ENCODE measurements at places on chromosomes 12 and 14. TPM values are rescaled to one million over a fixed set of nuclear protein-coding genes. Genes with fewer than 3 reads are reported as not detected.

CFAP251 gene
- total RNA-seq, result 6.1 TPM

KRT6C gene
- total RNA-seq, result not detected

GPR162 gene
- 4.0 TPM for total RNA-seq

TEX52 gene
- not detected for total RNA-seq

CLEC4E gene
- total RNA-seq, result 47.8 TPM

PUS7L gene
- total RNA-seq, result 16.5 TPM

STRN3 gene
- 39.1 TPM for total RNA-seq

SERPINA12 gene
- not detected for total RNA-seq

- DNase-seq, result no peak
- no peak overlapping the region for H3K4me3 ChIP-seq
- H3K36me3 ChIP-seq, result no peaks in the 10 kb centered on the region
- no peak overlapping the region for H3K27ac ChIP-seq
- no peaks in the 10 kb centered on the region for H3K27me3 ChIP-seq
- H3K4me1 ChIP-seq, result no peaks in the 10 kb centered on the region
Observed at GRCh38 chr12:94909663-94910062, 93.8 kb downstream of the NDUFA12 start.

DNA sequence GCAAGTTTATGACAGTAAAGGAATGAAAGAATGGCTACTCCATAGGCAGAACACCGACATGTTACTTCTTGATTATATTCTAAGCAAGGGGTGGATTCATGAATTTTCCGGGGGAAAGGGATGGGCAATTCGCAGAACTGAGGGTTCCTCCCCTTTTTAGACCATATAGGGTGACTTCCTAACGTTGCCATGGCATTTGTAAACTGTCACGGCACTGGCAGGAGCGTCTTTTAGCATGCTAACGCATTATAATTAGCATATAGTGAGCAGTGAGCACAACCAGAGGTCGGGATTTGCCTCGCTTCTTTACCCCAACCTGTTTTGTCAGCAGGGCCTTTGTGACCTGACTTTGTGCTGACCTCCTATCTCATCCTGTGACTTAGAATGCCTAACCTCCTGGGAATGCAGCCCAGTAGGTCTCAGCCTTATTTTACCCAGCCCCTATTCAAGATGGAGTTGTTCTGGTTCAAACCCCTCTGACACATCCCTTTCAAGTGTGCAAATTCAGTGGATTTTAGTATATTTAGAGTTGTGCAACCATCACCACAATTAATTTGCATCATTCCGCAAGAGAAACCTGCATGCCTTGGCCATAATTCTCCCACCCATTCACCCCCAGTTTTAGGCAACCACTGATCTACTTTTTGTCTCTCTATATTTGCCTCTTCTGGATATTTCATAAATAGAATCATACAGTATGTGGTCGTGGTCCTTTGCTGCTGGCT, 27.4 kb downstream of the PALS1 start:
- DNase-seq, result no peak
- H3K4me1 ChIP-seq, result no peaks in the 10 kb centered on the region
- H3K36me3 ChIP-seq, result no peaks in the 10 kb centered on the region
- H3K27me3 ChIP-seq, result no peaks in the 10 kb centered on the region

GRCh38 chr14:69571449-69572029, 3.1 kb downstream of the CCDC177 start:
- H3K27ac ChIP-seq, result no peak overlapping the region
- H3K27me3 ChIP-seq, result peaks cover 5% of the 10 kb centered on the region
- no peaks in the 10 kb centered on the region for H3K36me3 ChIP-seq
- peak overlapping the region; percentile 30 for H3K4me3 ChIP-seq
- DNase-seq, result no peak
- peaks cover 13% of the 10 kb centered on the region for H3K4me1 ChIP-seq

DNA sequence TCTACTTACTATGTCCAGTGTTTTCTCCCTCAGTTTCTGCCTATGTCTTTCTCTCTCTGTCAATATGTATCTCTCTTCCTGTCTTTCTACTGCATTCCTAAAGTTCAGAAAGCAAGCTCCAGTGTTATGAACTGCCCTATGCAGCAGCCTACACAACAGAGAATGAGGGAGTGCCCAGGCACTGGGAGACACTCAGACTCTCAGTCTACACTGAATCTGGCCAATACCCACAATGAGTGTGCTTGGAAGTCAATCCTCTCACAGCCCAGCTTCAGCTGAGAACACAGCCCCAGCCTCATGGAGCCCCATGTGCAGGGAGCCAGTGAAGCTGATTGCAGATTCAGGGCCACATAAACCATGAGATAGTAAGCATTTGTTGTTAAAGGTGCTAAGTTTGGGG, 128.7 kb downstream of the ALG10 start:
- no peak overlapping the region for H3K27ac ChIP-seq
- no peak for DNase-seq
- no peak overlapping the region for H3K4me3 ChIP-seq
- no peaks in the 10 kb centered on the region for H3K36me3 ChIP-seq
- no peaks in the 10 kb centered on the region for H3K4me1 ChIP-seq

DNA sequence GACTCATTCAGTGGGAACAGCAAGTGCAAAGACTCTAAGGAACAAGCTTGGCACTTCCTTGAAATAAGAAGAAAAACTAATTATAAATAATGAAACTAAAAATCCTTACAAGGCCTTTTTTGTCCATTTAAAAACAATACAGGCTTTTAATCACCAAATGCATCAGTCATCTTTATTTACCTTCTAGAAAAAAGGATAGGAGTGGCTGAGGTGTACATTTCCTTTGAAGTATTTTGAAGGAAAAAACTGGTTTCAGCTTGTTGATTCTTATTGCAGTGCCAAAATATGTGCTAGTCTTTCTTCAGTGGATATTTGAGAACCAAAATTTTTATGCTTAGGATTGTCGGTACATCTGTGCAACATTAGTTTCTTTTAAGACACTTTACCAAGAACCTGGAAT, 29.8 kb downstream of the MED21 start:
- no peaks in the 10 kb centered on the region for H3K4me1 ChIP-seq
- no peak for DNase-seq
- no peak overlapping the region for H3K27ac ChIP-seq

DNA sequence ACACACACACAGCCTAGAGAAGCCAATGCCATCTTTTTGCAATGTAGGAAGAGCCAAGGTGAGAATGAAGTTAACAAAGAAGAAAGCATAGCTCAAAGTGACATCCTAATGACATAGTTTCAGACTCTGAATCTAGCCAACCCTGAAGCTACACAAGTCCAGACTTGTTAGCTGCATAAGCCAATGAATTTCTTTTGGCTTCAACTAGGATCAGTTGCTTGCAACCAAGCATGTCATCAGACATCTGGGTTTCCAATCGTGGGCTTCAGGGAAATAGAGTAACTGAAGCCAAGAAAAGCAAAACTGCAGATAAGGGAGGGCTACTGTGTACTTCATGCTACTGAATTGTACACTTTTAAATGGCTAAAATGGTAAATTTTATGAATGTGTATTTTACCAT, 4.4 kb upstream of the GPHN start:
- H3K27me3 ChIP-seq, result no peaks in the 10 kb centered on the region
- H3K27ac ChIP-seq, result no peak overlapping the region
- H3K4me3 ChIP-seq, result no peak overlapping the region
- no peak for DNase-seq
- H3K4me1 ChIP-seq, result peaks cover 8% of the 10 kb centered on the region

DNA sequence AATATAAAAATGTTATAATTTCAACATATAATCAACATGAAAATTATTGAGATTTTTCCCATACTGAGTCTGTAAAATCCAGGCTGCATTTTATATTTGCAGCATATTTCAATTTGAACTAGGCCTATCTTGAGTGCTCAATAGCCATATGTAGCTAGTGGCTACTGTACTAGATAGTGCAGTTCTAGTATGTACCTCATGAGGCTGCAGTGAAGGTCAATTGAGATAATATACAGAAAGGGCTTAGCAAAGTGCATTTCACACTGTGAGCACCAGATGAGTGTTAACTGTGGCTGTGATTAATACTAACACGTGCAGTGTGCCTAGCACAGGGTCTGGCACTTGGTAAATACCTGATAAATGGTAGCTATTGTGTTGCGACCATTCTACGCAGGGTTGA, 5.4 kb upstream of the SLC22A17 start:
- no peak overlapping the region for H3K27ac ChIP-seq
- peaks cover 12% of the 10 kb centered on the region for H3K36me3 ChIP-seq
- H3K4me3 ChIP-seq, result no peak overlapping the region
- DNase-seq, result no peak
- H3K4me1 ChIP-seq, result no peaks in the 10 kb centered on the region

- H3K27me3 ChIP-seq, result no peaks in the 10 kb centered on the region
- no peaks in the 10 kb centered on the region for H3K36me3 ChIP-seq
- H3K27ac ChIP-seq, result no peak overlapping the region
- H3K4me3 ChIP-seq, result peak overlapping the region; percentile 49
Observed at GRCh38 chr14:74954232-74954946, 1.0 kb downstream of the PGF start.

- H3K27me3 ChIP-seq, result peaks cover 96% of the 10 kb centered on the region
- DNase-seq, result no peak
- no peak overlapping the region for H3K4me3 ChIP-seq
- H3K4me1 ChIP-seq, result no peaks in the 10 kb centered on the region
- no peak overlapping the region for H3K27ac ChIP-seq
Observed at GRCh38 chr14:21537090-21537424, 10.9 kb upstream of the SALL2 start.

GRCh38 chr12:15227004-15227679, 5.9 kb upstream of the RERG start:
- no peaks in the 10 kb centered on the region for H3K27me3 ChIP-seq
- H3K36me3 ChIP-seq, result no peaks in the 10 kb centered on the region
- peaks cover 4% of the 10 kb centered on the region for H3K4me1 ChIP-seq

- peaks cover 90% of the 10 kb centered on the region for H3K36me3 ChIP-seq
- H3K27ac ChIP-seq, result no peak overlapping the region
- no peaks in the 10 kb centered on the region for H3K4me1 ChIP-seq
Observed at GRCh38 chr12:132124766-132125425, 19.2 kb downstream of the DDX51 start.

GRCh38 chr14:102906616-102907302, 15.7 kb upstream of the AMN start:
- no peak overlapping the region for H3K27ac ChIP-seq
- no peak for DNase-seq
- peaks cover 7% of the 10 kb centered on the region for H3K4me1 ChIP-seq
- H3K27me3 ChIP-seq, result no peaks in the 10 kb centered on the region

GRCh38 chr12:98449584-98449983, 65.8 kb upstream of the TMPO start:
- peaks cover 9% of the 10 kb centered on the region for H3K4me1 ChIP-seq
- no peak overlapping the region for H3K27ac ChIP-seq
- no peaks in the 10 kb centered on the region for H3K36me3 ChIP-seq
- H3K27me3 ChIP-seq, result no peaks in the 10 kb centered on the region
- H3K4me3 ChIP-seq, result no peak overlapping the region

DNA sequence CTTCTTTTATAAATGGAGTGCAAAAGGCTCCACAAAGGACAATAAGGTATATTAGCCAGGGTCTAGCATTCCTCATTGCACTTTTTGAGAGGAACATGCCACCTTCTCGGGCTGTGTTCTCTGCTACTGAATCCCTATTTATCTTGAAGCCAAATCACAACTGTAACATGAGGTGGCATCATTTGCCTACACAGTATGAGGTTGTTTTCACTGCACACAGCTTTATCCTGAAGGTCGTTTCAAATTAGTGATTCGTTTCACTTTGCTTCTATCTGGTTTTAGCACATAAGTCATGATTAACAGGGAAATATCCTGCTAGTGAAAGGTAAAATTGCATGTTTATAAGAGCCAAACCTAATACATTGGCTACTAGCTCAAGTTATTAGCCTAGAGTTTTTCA, 153.8 kb downstream of the SLC35F4 start:
- H3K4me3 ChIP-seq, result no peak overlapping the region
- DNase-seq, result no peak
- no peaks in the 10 kb centered on the region for H3K4me1 ChIP-seq
- no peak overlapping the region for H3K27ac ChIP-seq

GRCh38 chr14:66746316-66747006, 238.5 kb downstream of the GPHN start:
- no peaks in the 10 kb centered on the region for H3K36me3 ChIP-seq
- no peak for DNase-seq
- H3K27ac ChIP-seq, result no peak overlapping the region
- no peaks in the 10 kb centered on the region for H3K27me3 ChIP-seq
- H3K4me3 ChIP-seq, result no peak overlapping the region

GRCh38 chr14:90522571-90523191, 125.9 kb downstream of the CALM1 start:
- H3K4me3 ChIP-seq, result no peak overlapping the region
- peak overlapping the region; percentile 43 for H3K27ac ChIP-seq
- no peaks in the 10 kb centered on the region for H3K36me3 ChIP-seq
- H3K27me3 ChIP-seq, result no peaks in the 10 kb centered on the region
- DNase-seq, result peak; percentile 54
- H3K4me1 ChIP-seq, result peaks cover 53% of the 10 kb centered on the region

DNA sequence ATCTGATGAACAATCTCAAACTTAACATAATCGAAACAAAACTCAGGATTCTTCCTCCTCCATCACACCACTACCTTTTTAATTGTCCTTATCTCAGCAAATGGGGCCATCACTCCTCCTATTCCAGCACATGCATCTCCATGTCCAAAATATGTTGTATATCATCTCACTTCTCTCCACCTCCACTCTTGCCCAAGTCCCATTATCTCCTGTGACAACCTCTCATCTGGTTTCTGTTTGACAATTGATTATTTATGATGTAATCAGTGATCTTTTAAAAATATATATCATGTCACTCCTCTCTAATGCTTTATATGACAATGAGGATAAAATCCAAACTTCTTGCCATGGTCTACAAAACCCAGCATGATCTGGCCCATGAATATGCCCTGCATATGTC, 200.8 kb upstream of the HMGA2 start:
- no peaks in the 10 kb centered on the region for H3K36me3 ChIP-seq
- DNase-seq, result no peak
- H3K27me3 ChIP-seq, result no peaks in the 10 kb centered on the region
- no peak overlapping the region for H3K27ac ChIP-seq
- no peak overlapping the region for H3K4me3 ChIP-seq

DNA sequence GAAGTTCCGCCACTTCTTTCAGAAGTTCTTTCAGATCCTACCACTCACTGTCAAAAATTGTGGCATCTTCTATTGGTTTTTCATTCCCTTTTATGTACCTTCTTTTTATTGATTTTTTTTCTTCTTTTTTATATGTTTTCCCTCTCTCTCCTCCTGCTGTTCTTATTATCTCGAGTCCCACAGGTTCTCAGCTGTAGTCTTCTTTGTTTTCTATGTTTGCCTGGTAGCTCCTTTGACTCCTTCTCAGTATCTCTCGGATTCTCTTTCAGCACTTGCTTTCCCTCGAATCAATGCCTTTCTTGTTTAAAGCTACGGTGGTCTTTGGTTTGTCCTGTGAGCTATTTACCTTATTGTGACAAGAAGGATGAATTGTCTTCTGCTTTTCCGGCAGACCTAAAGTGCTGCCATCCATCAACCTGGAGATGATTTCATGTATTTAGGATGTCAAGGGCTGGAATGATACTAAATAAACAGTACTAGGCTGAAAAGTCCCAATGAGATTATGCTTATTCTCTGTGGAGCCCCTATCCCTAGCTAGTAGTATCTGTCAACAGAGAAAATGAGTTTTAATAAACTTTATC, 541.7 kb downstream of the NOVA1 start:
- H3K4me3 ChIP-seq, result no peak overlapping the region
- no peak overlapping the region for H3K27ac ChIP-seq
- no peaks in the 10 kb centered on the region for H3K4me1 ChIP-seq
- H3K36me3 ChIP-seq, result no peaks in the 10 kb centered on the region

GRCh38 chr12:114735680-114736374, 51.9 kb upstream of the TBX3 start:
- no peaks in the 10 kb centered on the region for H3K4me1 ChIP-seq
- H3K4me3 ChIP-seq, result no peak overlapping the region
- H3K36me3 ChIP-seq, result no peaks in the 10 kb centered on the region
- peaks cover 60% of the 10 kb centered on the region for H3K27me3 ChIP-seq
- H3K27ac ChIP-seq, result no peak overlapping the region

GRCh38 chr12:53048033-53048779, 1.7 kb upstream of the TNS2 start:
- H3K4me1 ChIP-seq, result peaks cover 16% of the 10 kb centered on the region
- H3K27ac ChIP-seq, result peak overlapping the region; percentile 87
- DNase-seq, result peak; percentile 82
- peak overlapping the region; percentile 43 for H3K4me3 ChIP-seq
- no peaks in the 10 kb centered on the region for H3K36me3 ChIP-seq
